ENCODE measurements at places on chromosomes 3 and 15. TPM values are rescaled to one million over a fixed set of nuclear protein-coding genes. Genes with fewer than 3 reads are reported as not detected.

GRCh38 chr15:90154246-90154645 is 46.9 kb upstream of the SEMA4B start:
- peaks cover 13% of the 10 kb centered on the region for H3K4me1 ChIP-seq
- no peaks in the 10 kb centered on the region for H3K36me3 ChIP-seq
- H3K27ac ChIP-seq, result no peak overlapping the region
- H3K4me3 ChIP-seq, result no peak overlapping the region

GRCh38 chr3:5051772-5052171 is 70.3 kb upstream of the ARL8B start:
- H3K4me3 ChIP-seq, result no peak overlapping the region
- DNase-seq, result no peak
- H3K27ac ChIP-seq, result no peak overlapping the region
- peaks cover 10% of the 10 kb centered on the region for H3K4me1 ChIP-seq

Gene ANKRD63
- not detected for total RNA-seq

- H3K27ac ChIP-seq, result no peak overlapping the region
- DNase-seq, result no peak
- no peak overlapping the region for H3K4me3 ChIP-seq
- H3K4me1 ChIP-seq, result peaks cover 3% of the 10 kb centered on the region
Observed at GRCh38 chr3:189995129-189995528, 125.6 kb downstream of the P3H2 start.

Gene KLHL40
- not detected for total RNA-seq

DNA sequence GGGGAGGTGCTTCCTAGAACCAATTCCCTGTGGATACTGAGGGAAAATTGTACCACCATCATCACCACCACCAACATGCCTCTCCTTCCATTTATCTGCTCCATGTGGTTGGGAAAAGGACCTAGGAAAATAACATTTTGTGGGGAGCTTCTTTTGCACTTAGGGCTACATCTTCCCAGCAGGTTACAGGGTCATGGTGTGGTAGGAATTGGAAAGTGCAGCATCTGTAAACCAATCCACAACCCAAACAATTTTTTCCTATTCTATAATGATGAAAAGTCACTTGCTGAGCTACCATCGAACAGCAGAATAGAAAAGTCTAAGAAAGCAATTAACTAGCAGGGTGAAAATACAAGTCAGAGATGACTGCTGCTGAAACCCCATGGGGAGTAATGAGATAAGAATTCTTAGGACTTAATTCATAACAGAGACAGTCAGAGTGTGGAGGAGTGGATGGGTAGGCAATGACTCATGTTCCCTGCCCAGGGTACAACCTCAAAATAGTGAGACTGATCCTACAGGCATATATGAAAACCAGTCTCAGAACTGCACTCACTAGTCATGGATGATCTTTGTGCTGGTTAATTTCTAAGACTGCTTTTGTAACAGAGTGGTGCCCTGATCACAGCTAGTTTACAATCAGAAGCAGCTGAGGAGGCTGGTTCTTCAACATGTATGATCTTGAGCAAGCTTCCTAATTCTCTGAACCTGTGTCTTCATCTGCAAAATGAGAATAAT is 38.1 kb upstream of the LEKR1 start:
- no peaks in the 10 kb centered on the region for H3K27me3 ChIP-seq
- no peak for DNase-seq
- H3K4me1 ChIP-seq, result peaks cover 14% of the 10 kb centered on the region
- H3K36me3 ChIP-seq, result no peaks in the 10 kb centered on the region
- no peak overlapping the region for H3K4me3 ChIP-seq

- H3K4me1 ChIP-seq, result no peaks in the 10 kb centered on the region
- H3K27me3 ChIP-seq, result no peaks in the 10 kb centered on the region
- DNase-seq, result no peak
- no peak overlapping the region for H3K4me3 ChIP-seq
- H3K36me3 ChIP-seq, result no peaks in the 10 kb centered on the region
Observed at GRCh38 chr15:27241943-27242342, 271.0 kb downstream of the GABRG3 start.

Gene ITIH3
- total RNA-seq, result not detected

GRCh38 chr15:51484781-51485180 is 137.8 kb downstream of the DMXL2 start:
- DNase-seq, result no peak
- H3K36me3 ChIP-seq, result peaks cover 2% of the 10 kb centered on the region
- no peak overlapping the region for H3K4me3 ChIP-seq
- H3K27ac ChIP-seq, result no peak overlapping the region

DNA sequence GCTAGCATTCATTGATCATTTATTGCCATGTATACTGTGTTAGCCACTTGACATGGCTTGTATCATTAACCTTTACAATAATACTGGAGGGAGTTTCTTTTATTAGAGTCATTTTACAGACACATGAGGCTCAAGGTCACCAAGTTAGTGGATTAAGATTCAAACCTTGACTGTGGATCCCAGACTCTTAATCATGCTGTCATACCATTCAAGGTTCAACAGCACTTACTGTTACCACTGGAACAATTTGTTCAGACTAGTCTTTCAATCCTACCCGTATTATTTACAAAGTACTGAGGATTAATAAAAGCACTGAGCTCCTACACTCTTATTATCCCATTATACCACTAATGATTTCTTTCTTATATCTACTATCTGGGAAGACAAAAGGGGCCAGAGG is 1.2 kb downstream of the COX17 start:
- H3K27me3 ChIP-seq, result no peaks in the 10 kb centered on the region
- H3K4me1 ChIP-seq, result peaks cover 34% of the 10 kb centered on the region
- H3K4me3 ChIP-seq, result peak overlapping the region; percentile 93

DNA sequence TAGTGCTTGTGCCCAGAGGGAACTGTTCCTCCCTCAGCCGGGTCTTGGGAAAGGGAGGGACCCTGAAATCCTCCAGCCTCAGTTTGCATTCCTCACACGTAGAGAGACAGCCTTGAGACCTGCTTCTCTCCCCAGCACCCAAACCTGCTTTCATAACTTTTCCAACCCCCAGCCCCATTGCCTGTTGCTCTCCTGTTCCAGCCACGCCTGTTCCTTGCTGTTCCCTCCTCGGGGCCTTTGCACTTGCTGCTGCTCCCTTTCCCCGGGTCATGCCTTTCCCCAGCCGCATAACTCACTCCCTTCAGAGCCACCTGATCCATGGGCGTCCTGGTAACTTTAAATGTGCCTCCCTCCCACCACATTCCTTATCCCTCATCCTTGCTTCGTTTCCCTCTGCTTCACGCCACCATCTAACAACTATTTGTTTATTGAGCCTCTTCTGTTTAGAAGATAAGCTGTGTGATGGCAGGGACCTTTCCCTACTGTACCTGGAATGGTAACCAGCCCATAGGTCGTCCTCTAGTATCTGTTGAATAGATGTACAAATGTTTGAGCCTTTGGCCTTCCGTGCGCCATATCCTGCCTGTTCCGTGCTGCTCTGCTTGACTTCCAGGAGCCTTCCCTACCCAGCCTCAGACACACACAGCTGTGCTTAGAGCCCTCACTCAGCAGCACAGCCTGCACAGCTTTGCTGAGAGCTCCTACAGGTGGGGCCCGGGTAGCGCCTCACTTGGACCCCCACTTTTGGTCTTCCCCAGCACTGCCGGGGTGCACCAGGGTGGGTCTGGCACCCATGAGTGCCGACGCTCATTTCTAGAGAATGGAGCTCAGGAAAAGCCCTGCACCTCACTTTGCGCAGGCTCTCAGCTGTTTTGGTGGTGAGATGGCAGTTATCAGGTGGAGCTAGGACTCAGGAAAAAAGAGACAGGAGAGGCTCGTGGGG is 60.2 kb downstream of the SCN5A start:
- no peak for DNase-seq
- no peak overlapping the region for H3K27ac ChIP-seq
- no peak overlapping the region for H3K4me3 ChIP-seq

- H3K27ac ChIP-seq, result no peak overlapping the region
- no peak for DNase-seq
- H3K4me1 ChIP-seq, result no peaks in the 10 kb centered on the region
Observed at GRCh38 chr3:89038869-89039268, 68.6 kb upstream of the EPHA3 start.

Gene RCCD1
- 5.3 TPM for total RNA-seq

GRCh38 chr3:8617921-8618320 is 26.7 kb downstream of the SSUH2 start:
- H3K27ac ChIP-seq, result no peak overlapping the region
- peaks cover 7% of the 10 kb centered on the region for H3K27me3 ChIP-seq
- no peaks in the 10 kb centered on the region for H3K36me3 ChIP-seq
- no peak for DNase-seq
- H3K4me1 ChIP-seq, result no peaks in the 10 kb centered on the region
- H3K4me3 ChIP-seq, result no peak overlapping the region

Gene UBR1
- 56.7 TPM for total RNA-seq

GRCh38 chr3:28076246-28076645 is 165.2 kb upstream of the CMC1 start:
- H3K36me3 ChIP-seq, result peaks cover 2% of the 10 kb centered on the region
- no peaks in the 10 kb centered on the region for H3K27me3 ChIP-seq
- no peak for DNase-seq
- H3K4me1 ChIP-seq, result no peaks in the 10 kb centered on the region
- no peak overlapping the region for H3K4me3 ChIP-seq

Gene CHRD
- not detected for total RNA-seq

- no peak overlapping the region for H3K4me3 ChIP-seq
- peaks cover 7% of the 10 kb centered on the region for H3K27me3 ChIP-seq
- no peak overlapping the region for H3K27ac ChIP-seq
- H3K36me3 ChIP-seq, result no peaks in the 10 kb centered on the region
Observed at GRCh38 chr3:69719587-69720122, 19.6 kb upstream of the MITF start.

- H3K4me3 ChIP-seq, result peak overlapping the region; percentile 2
- no peak for DNase-seq
- no peak overlapping the region for H3K27ac ChIP-seq
- no peaks in the 10 kb centered on the region for H3K4me1 ChIP-seq
Observed at GRCh38 chr3:192957441-192958021, 39.9 kb upstream of the MB21D2 start.

Gene TYRO3
- total RNA-seq, result 0.89 TPM

GRCh38 chr3:147427746-147428145 is 18.6 kb downstream of the ZIC1 start:
- DNase-seq, result no peak
- H3K4me3 ChIP-seq, result no peak overlapping the region
- H3K27ac ChIP-seq, result no peak overlapping the region
- H3K27me3 ChIP-seq, result peaks cover 18% of the 10 kb centered on the region

DNA sequence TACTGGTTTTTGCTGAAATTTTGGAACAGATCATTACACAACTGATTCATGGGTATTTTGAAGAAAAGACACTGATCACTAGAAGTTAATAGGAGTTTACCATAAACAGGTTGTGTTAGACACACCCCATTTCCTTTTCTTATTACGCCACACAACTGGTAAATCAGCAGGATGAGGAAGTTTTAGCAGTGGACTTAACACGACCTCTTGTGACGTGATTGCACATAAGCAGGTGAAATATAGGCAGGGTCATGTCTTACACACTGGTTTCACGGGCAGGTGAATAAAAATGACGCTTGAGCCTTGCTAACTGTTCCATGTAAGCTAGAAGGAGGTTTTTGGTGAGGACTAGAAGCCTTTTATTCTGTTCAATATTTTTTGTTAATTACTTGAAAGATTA is 27.1 kb upstream of the TPRG1 start:
- H3K27ac ChIP-seq, result peak overlapping the region; percentile 62
- peak overlapping the region; percentile 33 for H3K4me3 ChIP-seq
- peaks cover 15% of the 10 kb centered on the region for H3K4me1 ChIP-seq
- no peak for DNase-seq

DNA sequence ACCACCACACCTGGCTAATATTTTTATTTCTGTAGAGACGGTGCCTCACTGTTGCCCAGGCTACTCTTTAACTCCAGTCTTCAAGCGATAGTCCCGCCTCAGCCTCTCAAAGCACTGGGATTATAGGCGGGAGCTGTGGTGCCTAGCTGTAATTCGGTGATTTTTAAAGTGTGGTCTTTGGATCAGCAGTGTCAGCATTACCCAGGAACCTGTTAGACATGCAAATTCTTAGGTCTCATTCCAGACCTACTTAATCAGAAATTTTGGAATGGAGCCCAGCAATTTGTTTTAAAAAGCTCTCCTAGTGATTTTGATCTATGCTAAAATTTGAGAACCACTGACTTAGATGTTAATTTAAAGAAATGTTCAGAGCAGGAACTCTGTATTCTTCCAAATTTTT is 51.9 kb downstream of the GOLM2 start:
- H3K4me1 ChIP-seq, result no peaks in the 10 kb centered on the region
- no peak overlapping the region for H3K4me3 ChIP-seq
- H3K27ac ChIP-seq, result no peak overlapping the region

DNA sequence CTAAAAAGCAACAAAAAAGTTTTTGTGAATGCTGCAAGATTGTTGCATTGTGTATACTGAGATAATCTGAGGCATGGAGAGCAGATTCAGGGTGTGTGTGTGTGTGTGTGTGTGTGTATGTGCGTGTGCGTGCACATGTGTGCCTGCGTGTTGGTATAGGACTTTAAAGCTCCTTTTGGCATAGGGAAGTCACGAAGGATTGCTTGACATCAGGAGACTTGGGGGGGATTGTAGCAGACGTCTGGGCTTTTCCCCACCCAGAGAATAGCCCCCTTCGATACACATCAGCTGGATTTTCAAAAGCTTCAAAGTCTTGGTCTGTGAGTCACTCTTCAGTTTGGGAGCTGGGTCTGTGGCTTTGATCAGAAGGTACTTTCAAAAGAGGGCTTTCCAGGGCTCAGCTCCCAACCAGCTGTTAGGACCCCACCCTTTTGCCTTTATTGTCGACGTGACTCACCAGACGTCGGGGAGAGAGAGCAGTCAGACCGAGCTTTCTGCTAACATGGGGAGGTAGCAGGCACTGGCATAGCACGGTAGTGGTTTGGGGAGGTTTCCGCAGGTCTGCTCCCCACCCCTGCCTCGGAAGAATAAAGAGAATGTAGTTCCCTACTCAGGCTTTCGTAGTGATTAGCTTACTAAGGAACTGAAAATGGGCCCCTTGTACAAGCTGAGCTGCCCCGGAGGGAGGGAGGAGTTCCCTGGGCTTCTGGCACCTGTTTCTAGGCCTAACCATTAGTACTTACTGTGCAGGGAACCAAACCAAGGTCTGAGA is 4.7 kb downstream of the BHLHE40 start:
- peak overlapping the region; percentile 91 for H3K4me3 ChIP-seq
- H3K36me3 ChIP-seq, result peaks cover 10% of the 10 kb centered on the region
- H3K27me3 ChIP-seq, result no peaks in the 10 kb centered on the region
- H3K27ac ChIP-seq, result peak overlapping the region; percentile 98
- peaks cover 47% of the 10 kb centered on the region for H3K4me1 ChIP-seq
- DNase-seq, result peak; percentile 59

DNA sequence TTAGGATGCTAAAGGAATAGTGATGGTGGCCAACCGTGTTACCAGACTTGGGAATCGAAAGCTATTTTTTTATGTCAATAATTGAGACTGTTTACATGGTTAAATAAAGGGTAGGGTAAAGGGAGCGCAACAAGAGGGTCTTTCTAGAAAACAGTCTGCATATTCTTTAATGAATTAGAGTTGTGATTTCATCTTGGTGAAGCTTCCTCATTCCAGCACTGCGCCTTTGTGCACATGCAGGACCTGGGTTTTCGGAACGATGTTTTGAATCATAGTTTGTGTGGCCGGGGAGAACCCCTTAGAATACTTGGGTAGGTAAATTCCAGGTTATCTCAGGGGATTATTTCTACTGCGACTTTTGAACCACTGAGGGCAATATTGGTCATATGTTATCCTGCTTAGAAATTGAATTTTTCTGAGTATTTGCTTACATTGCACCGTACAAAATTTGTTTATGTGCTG is 1.3 kb downstream of the PIK3CA start:
- H3K27ac ChIP-seq, result no peak overlapping the region
- H3K4me1 ChIP-seq, result peaks cover 35% of the 10 kb centered on the region
- H3K36me3 ChIP-seq, result no peaks in the 10 kb centered on the region
- H3K27me3 ChIP-seq, result no peaks in the 10 kb centered on the region

Gene SAMMSON
- not detected for total RNA-seq

Gene AHSG
- total RNA-seq, result not detected

Gene CCDC54
- not detected for total RNA-seq
